ENCODE measurements at places on chromosomes 1 and 21.

DNA sequence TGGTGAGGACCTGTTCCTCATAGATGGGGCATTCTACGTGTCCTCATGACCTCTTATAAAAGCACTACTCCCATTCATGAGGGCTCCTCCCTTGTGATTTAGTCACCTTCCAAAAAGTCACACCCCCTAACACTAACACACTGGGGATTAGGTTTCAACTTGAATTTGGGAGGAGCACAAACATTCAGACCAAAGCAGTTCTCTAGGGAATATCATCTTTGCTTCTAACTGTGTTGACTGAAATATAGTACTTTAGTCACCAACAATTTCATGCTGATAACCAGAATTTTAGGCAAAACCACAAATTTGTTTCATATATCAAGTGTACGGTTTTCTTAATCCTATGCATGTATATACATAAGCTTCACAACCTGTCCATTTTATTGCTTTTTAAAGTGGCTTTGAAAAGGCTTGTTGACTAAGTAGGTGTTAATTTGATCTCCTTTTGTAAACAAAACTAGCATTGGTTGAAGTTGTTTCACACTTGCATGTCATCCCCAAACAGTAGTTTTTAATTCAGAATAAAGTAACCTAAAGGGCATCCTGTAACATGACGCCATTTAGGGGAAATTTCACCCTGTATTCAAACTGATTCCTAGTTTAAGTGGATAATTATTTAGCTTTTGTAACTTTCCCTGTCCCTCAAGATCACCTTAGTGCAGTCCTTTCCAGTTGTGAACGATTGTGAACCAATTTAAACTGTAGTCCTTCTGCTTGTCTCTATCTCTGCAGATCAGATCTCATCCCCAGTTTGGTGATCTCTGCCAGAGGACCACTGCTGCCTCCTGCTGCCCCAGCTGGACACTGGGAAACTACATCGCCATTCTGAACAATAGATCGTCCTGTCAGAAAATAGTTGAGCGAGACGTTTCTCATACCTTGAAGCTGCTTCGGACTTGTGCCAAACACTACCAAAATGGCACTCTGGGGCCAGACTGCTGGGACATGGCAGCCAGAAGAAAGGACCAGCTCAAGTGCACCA is 141.1 kb downstream of the TLR5 start:
- no peak for DNase-seq

DNA sequence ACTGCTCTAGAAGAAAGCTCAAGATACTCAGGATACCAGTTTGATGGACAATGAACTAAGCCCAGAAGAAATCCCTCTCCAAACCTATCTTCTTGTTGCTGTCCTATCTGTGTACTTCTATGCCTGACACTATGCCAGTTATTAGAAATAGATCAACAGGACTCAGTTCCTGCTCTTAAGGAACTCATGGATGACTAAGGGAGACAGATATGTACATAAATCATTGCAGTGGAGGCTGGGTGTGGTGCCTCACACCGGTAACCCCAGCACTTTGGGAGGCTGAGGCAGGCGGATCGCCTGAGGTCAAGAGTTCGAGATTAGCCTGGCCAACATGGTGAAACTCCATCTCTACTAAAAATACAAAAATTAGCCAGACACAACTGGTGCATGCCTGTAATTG is 42.4 kb upstream of the AK4 start:
- no peak for DNase-seq

GRCh38 chr21:29170944-29171343 is 40.5 kb downstream of the MAP3K7CL start:
- DNase-seq: no peak

DNA sequence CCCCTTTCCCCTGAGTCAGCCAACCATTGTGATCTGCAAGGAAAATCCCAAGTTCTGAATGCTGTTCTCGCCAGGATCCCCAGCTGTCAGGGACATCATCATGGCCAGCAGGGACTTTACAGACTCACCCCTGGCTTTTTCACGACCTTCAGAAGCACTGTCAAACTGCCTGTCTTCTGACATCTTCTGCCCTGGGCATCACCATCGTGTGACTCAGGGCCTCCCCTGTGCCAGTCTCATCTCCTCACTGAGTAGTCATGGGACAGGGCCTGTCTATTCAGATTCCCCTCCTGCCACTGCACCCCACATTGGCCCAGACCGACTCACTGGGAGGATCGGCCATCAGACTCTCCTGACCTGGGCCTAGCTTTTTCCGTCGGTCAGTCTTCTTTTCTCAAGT is 72.5 kb upstream of the VAMP3 start:
- no peak for DNase-seq

DNA sequence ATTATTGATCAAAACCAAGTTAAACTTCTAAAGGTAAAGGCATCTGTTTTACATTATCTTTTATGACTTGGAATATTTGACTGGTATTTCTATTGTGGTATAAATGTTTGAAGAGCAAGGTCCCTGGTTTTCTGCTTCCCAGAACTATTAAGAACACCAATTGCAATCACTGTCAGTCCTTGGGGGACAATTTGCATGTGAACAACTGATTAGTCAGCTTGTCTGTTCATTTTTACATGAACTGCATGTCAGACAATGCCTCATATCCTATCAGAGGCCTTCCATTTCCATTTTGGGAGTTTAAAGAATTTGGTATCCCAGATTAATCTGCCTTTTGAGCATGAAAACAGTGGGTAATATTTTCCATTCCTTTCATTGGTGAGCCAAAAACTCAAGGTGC is 654.9 kb upstream of the USP24 start:
- peak; percentile 94 for DNase-seq

- DNase-seq: no peak
These were observed 139.8 kb upstream of the SPATA6 start for GRCh38 chr1:48611841-48612240.
